ENCODE measurements at places on chromosomes 6 and 20.
A peak's percentile ranks its signal among the peaks of the same experiment; 100 is the strongest.

DNA sequence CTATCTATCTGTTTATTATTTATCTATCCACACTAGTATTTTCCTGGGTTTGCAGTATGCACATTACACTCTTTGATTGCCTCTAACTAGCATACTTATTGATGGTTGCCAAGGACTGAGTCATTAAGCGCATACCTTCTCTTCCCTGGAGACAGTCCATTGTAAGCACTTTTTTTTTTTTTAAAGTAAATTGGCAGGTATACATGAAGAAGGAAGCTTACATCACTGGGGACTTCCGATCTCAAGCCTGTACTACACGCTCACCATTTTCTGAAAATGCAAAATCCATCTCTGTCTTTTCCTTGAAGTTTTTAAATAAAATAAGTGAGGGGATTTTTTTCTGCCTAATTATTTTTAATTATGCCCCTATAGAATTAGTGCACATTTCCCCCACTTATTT, 63.5 kb downstream of the HMGN3 start:
- no peak for DNase-seq

GRCh38 chr6:5308066-5308465, 46.8 kb downstream of the FARS2 start:
- DNase-seq: no peak

GRCh38 chr6:168322966-168323365, 3.4 kb upstream of the DACT2 start:
- no peak for DNase-seq

- DNase-seq: no peak
These were observed 29.0 kb downstream of the ARMC2 start for GRCh38 chr6:108877046-108877751.

DNA sequence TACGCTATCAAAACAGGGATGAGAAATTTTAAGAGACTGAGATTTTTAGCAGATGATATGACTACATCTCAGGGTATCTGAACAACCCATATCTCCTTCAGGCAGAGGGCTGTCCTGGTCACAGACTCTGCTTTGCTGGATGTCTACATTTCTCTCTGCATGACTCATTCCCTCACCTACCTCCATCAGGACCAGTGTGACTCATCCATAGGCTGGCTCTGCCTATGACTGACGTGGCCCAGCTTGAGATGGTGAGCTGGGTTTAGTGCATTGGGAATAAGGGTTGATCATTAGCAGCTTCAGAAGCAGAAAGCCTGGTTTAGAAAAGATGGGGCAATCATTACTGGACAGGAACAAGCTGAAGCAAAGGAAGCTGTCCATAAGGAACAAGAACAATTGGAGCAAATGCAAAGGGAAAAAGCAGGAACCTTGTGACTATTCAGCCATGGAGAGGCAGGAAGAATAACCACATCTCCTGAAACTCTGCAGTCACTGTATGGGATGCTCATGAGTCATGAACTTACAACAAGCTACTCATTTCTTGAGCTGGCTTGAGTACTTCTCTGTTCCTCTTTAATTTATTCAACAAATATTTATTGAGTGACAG, 86.4 kb upstream of the CBLN4 start:
- DNase-seq: no peak

DNA sequence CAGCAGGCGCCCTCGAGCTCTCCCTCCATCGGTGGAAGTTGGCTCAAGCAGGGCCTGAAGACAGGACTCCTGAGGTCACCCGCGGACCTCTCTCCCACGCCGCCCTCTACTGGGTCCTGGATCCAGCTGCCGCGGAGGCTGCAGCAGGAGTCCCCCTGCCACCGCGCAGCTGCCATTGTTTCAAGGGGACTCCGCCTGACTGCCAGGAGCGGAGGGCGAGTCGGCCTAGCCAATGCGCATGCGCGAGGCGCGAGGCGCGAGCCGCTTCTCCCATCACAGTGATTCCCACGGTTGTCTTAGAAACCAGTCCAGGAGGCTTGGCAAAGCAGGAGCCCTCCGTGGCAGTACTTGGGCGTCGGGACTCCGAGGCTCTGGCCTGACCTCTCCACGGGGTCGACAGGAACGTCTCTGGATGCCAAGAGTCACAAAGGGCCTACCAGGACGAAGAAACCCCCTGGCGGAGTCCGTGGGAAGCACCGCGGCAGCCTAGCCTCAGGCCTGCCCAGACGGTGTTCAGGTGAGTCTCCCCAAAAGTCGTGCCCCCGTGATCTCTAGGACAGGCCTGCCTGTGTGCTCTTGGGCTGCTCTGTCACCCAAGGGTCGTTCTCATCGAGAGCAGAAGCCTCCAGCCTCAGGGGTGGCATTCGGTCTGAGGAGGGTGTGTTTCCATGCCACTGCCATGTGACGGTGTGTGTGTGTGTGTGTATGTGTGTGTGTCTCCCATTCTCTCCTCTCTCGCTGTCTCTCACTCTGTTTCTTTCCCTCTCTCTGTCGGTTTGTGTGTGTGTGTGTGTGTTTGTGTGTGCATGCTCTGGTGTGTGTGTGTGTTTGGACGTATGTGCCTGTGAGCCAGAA, 290.6 kb upstream of the ZNF337 start:
- no peak for DNase-seq

DNA sequence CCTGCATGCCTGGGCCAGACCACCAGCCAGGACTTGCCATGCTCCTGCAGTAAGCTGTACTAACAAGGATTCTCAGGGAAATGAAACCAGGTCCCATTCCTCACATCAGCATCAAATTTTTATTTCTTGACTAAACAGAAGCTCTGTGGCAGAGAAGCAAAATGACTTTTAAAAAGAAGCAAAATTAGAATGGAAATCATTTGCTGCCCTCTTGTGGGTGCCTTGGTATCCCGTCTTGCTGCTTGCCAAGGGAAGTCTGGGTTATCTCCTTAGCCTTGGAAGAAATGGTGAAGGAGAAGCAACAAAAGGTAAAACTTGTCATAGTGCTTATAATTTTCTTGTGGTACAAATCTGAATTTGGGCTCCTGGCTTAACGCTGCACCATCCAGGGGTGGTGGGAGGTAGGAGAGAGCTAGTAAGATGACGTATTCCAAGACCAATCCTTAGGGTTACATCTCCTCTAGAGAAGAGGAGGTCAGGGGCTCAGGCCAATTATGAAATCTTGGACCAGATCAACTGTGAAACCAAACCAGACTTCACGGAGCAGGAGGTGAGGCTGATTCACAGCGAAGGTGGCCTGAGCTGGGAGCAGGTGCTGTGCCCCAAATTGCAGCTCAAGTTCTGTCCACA, 107.5 kb downstream of the FAXC start:
- peak; percentile 1 for DNase-seq

GRCh38 chr6:169038691-169039090, 215.0 kb downstream of the THBS2 start:
- DNase-seq: no peak

- DNase-seq: no peak
These were observed 198.3 kb downstream of the HTR1B start for GRCh38 chr6:77264970-77265369.

DNA sequence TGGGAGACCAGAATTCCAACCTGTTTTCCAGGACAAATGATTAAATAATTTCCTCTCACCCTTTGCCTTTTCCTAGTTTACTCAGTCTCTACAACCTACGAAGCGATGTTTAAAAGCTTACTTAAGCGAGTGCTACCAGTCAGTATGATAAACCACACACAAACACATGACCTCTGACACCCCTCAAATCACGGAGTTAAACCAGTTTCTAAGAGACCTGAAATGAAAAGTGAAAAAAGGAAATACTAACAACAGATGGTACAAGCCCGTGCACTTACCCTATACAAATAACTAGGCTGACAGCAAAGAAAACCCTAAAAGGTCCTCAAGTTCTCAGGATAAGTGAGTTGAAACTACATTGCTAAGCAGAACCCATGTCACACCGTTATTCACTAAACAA, 7.7 kb downstream of the TNFRSF21 start:
- no peak for DNase-seq

DNA sequence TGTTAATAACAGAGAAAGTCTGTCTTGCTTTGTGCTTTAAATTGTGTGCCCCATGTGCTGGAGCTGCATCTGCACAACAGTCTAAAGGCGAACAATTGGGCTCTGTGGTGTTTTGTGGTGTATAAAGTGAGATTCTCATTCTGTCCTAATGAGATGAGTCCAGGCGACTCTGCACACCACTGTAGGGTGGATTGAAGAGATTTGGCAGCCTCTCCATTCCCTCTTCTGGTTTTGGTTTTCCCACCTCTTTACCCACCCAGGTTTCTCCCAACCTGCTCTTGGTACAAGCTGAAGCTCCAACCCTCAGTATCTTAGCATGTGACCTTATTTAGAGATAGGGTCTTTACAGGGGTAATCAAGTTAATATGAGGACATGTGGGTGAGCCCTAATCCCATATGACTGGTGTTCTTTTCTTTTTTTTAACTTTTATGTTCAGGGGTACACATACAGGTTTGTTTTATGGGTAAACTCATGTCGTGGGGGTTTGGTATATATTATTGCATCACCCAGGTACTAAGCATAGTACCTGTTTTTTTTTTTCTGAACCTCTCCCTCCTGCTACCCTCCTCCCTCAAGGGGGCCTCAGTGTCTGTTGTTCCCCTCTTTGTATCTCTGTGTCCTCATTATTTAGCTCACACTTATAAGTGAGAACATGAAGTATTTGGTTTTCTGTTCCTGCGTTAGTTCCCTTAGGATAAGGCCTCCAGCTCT, 217.6 kb upstream of the DTNBP1 start:
- no peak for DNase-seq

GRCh38 chr6:142918339-142919042, 26.5 kb downstream of the HIVEP2 start:
- no peak for DNase-seq

DNA sequence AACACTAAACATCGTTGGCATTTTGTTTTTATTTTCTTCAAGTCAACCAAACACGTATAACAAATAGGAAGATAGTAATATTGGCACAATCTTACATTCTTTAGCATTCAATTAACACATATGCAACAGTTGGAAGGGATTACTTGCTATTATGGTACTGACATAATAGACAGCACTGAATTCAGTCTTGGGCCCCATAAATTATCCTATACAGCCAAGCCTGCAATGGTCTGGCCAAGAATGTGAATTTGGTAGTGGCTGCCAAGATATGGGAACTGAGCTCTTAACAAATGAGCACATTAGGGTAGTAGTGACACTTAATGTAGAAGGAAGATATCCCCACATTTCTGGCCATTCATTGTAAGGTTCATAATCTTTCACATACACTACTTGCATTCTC, 44.8 kb upstream of the ARHGAP18 start:
- DNase-seq: no peak

GRCh38 chr6:41452763-41453162, 93.4 kb upstream of the FOXP4 start:
- DNase-seq: no peak

- DNase-seq: peak; percentile 37
These were observed 273.0 kb upstream of the PREP start for GRCh38 chr6:105675715-105676397.

- DNase-seq: no peak
These were observed 130.3 kb downstream of the GRM4 start for GRCh38 chr6:34015586-34015985.

DNA sequence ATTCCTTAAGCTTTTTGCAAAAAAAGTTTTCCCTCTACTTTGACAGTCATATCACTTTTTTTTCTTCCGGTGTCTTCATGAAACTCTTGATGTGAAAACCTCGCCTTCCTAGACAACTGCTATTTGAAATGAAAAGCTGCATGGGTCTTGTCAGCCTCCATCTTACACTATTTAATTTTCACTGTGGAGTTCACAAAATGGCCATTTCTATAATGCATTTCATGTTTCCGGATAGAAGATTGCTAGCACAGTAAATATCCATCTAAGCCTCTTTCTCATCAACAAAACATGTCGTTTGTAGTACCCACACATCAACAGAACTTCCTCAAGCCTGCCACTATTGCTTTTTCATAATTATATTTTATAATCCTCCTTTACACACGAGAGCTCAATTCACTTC, 204.9 kb upstream of the ID4 start:
- DNase-seq: no peak

DNA sequence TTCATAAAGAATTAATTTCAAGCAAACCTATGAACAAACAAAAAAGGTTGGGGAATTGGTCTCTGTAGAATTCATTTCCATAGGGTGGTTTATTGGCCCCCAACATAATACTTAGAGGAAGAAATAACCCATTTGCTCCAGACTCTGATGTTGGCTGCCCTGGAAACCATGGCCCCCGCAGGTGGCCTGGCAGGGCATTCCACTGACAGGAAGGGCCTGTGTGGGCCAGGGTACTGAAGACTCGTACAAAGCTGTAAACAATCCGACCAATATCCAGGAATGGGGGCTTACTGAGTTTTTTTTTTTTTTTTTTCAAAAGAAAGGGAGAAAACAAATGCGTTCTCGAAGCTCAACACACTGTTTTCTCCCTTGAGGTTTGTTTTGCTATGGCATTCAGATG, 59.5 kb downstream of the CLIC5 start:
- DNase-seq: no peak

GRCh38 chr6:138103871-138104270, 3.3 kb downstream of the PERP start:
- DNase-seq: no peak

DNA sequence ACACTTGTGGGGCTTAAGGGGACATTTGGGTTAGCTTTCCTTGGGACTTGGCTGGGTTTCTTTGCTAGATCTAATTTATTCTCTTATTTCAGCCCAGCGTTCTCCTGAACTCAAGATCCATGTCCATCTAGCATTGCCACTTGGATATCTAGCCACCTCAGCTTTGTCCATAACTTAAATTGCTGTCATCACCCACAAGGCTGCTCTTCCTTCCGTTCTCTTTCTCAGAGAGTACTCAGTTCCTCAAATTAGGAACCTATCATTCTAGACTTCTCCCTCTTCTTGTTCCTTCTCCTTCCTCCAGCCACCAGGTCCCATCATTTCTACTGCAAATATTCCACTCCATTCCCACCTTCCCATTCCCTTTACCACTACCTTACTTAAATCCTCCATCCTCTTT, 4.3 kb downstream of the SMIM26 start:
- DNase-seq: no peak

DNA sequence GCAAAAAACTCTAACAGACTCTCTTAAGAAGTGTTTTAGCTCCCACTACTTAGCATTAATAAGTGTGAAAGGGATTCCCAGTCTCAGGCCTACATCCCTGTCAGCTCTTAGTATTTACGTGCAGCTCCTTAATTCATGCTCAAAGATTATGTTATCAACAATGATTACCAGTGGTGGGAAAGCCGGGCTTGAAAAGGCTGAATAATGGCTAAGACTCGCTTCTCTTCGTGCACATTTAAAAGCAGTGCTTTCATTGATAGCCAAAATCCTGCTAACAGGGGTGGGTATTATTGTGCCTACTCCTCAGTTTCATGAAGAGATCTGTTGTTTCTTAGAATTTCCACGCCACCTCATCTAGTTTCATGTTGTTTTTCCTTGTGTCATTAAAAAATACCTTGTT, 518.8 kb downstream of the GRIK2 start:
- DNase-seq: no peak

GRCh38 chr6:7243179-7243981, 69.6 kb downstream of the SSR1 start:
- DNase-seq: peak; percentile 39

DNA sequence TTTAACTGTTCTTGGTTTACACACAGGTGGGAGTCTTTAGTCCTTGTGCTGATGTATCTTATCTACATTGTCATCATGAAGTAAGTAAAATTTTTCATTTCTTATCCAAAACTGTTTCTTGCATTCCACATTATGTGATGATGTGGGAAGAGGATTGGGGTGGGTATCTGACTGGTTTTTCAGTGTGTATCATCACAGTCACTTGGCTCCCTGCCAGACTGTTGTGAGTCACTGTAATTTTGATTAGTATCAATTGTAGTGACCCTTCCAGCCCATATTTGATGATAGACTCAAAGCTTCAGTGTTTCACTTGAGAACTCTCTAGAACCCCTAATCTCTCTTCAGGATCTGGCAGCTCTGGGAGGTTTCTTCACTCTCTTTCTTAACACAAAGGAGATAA, 84.5 kb upstream of the RIN2 start:
- DNase-seq: no peak
